ENCODE measurements at places on chromosomes 11 and 22.

GRCh38 chr11:62613291-62613778 is 278 bp downstream of the ROM1 start:
- no peak for DNase-seq

DNA sequence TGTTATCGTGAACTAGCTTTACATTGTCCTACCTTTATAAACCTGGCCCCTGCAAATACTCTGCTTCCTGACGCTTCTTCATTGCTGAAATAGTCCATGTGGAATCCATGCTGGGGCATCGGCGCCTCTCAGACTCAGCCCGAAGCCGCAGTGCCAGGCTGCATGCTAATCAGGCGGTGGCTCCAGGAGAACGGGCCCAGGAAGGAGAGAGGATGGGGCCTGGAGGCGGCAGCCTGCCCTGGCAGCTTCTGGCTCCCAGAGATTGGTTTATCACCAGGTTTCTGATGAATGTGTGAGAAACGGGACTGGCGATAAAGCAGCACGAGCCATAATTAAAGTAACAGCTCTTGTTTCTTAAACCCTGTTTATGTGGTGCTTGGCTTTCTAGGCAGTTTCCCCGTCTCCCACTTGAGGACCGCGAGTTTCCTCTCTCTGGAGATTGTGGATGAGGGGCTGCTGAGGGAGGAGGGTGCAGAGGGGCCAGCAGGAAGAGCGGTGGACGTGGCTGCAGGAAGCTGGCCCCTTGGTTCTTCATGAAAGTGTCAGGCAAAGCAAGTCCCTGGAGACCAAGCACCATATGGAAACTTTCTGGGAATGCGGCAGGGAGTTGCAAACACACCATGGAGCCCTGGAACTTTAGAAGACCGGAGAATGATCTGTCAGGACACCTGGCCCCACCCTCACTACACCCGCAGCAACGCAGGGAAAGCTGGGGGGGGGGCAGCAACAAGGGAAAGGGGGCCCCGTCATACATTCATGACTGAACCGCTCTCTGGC is 93.4 kb downstream of the NTM start:
- DNase-seq = no peak

- DNase-seq = no peak
Measured at GRCh38 chr11:69523453-69523852, 42.0 kb downstream of the LINC01488 start.

DNA sequence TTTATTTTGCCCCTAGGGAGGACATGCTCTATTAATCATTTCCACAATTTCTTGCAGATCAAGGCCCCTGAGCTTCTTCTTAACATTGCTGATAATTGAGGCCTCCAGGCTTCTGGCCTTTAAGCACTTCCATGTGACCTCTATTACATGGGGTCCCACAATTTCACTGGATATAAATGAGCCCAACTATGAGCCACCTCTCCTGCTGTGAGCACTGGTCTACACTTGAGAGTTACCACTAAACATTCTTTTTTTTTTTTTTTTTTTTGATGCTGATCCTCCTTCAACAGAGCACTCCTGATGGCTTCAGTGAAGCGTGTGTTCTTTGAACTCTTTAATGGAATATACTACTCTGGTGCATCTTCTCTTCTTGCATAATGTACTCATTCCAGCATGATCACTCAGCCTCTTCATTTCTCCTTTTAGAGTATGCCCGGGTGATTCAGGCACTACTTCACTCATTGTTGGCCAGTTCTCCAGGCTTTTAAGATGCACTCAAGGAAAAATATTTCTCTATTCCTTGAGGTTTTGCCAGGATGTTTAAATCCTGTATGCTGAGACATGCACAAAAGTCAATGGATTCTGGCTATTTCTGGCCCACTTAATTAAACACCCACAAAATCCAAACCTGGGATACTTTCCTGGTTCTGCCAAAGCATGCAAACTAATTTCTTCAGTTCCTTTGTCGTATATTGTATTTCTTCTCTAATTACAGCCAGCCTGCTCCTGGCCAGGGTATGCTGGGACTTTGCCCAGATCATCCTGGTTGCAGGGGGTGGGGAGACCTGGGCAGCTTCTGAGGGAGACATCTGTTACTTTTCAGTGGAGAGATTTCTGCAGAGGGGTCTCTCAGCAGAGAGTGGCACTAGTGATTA is 257.8 kb upstream of the LUZP2 start:
- DNase-seq = peak; percentile 50

DNA sequence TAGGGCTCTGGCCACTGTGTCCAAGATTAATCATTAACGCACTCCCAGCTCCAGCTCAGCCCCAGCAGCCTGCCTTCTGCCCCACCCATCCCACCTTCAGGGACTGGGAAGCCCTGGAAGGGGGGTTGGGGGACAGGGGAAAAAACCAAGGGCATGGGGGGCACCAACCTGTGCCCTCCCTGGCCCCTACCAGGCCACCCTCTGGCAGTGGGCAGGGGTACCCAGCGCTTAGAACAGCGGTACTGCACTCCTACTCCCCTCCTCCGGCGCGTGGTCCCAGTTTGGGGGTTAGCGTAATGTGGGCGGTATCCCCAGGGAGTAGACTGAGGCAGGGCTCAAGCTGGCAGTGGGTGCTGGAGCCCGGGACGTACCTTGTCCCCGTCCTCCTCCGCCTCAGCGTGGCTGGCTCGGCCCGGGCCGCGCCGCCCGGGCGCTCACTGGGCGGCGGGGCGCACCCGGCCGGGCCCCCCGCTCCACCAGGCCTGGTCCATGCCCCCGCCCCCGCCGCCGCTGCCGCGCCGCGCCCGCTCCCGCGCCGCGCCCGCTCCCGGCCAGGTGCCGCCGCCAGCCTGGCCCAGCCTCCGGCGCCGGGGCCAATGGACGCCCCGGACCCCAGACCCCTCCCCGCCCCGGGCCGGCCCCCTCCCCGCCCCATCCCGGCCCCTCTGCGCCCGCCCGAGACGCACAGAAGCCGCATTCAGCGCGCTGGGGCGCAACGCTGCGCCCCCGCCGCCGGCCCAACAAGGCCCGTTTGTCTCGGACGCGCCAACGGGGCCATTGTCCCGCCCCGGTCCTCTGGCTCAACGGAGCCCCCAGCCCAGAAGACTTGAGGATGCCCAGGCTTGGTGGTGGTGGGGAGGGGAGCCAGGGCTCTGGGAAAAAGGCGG is at the start of gene GAL3ST1:
TSS of gene GAL3ST1 (minus strand) at position 571 of the 887 bp plus-strand sequence. CDS start 17,273 bp downstream, outside the sequence.
- no peak for DNase-seq

All from AG08396 (cell line).